ENCODE measurements at places on chromosomes 2 and 18.

DNA sequence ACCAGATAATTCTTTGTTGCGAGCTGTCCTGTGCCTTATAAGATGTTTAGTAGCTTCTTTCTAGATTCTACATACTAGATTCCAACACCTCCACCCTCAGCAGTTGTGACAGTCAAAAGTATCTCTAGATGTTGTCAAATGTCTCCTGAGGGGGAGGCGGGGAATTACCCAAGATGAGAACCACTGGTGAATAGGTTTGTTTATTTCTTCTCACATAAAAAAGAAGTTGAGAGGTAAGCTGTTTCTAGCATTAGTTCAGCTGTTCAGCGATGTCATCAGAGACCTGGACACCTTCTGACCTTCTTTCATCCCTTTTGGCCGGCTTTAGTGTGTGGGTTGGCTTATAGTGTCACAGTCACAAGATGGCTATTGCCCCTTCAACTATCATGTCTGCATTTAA, 237.5 kb upstream of the SP5 start:
- DNase-seq, result no peak

GRCh38 chr18:62518460-62519375, 4.1 kb upstream of the ZCCHC2 start:
- DNase-seq, result no peak

DNA sequence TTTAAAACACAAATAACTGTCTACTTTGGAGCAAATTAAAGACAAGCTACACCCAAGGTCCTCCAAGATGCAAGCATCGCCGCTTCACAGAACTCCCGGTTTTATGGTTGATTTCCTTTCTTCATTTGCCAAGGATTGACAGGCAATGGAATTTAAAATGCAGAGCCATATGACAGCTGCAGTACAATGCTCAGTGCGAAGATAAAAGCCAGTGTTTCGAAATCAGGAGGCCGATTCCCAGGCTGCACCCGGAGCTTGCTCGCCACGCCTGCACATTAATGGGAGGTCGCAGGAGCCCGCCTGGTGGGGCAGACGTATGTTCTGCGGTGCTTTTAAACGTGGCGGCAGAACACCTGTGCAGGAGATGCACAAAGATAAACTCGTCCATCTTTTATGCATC, 727.6 kb upstream of the SOX11 start:
- DNase-seq, result no peak

GRCh38 chr18:62399276-62399675, 74.2 kb downstream of the TNFRSF11A start:
- no peak for DNase-seq

DNA sequence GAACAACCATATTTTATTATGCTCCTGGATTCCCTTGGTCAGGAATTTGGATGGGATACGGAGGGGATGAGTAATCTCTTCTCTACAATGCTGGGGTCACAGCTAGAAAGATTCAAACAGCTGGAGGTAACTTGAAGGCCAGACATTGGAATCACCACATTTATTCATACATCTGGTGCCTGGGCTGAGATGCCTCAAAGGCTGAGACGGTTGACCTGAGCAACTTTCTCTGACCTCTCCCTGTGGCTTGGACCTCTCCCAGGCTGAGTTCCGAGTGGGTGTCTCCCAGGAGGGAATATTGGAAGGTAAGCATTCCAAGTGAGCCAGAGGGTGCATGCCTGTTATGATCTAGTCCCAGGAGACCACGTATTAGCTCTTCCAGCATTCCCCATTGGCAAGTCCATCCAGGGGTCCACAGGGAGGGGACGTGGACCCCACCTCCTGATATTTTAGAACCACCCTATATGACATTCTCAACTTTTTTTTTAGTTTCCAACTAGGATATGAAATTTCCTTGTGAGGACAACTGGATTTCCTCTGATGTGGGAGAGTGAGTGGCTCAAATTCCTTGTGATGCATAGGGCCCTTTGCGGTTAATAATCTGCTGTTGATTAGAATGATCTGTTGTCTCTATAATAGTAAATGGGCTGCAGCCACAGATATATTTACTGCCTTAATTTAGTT, 101.8 kb downstream of the MRPS9 start:
- DNase-seq, result no peak

- no peak for DNase-seq
These were observed 185.3 kb upstream of the POU3F3 start for GRCh38 chr2:104668631-104669030.
